ENCODE measurements at places on chromosomes 3 and 15.

DNA sequence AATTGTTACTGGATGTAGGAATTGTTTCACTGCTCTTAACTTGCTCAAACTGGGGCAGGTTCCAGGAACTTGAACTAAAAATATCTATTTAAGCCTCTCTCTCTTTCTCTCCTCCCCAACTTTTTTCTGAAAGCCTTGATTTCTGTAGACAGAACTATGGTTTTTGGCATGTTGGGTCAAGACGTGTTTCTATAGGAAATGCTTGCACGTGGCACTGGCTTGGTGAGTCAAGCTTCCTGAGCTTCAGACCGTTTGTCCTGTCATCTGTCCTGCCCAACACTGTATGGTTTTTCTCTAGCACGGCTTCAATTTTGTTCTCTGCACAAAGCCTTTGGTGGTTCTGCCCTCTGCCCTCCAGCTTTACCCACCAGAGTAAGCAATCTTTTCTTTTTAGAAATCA is 13.5 kb downstream of the EAF1 start:
- DNase-seq: no peak

DNA sequence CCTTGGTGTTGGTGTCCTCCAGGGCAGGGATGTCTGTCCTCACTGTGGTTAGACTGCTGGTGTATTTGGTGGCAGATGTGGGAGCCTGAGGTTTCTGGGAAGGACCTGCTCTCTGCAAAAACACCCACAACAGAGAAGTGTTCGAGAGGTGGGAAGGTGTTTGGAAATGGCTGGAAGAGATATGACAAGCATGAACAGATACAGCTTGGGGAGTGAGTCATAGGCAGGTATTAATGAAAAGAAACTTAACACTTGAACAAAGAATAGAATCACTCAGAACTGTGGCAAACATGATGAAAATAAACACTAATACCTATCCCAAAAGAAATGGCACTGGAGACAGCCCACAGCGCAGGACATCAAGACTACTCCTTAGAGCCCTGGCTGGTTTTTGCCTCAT is 192.4 kb upstream of the RORA start:
- no peak for DNase-seq

GRCh38 chr3:48492461-48493202 is 11.3 kb downstream of the SHISA5 start:
- DNase-seq: no peak

GRCh38 chr3:156293566-156293965 is 173.2 kb downstream of the KCNAB1 start:
- no peak for DNase-seq

DNA sequence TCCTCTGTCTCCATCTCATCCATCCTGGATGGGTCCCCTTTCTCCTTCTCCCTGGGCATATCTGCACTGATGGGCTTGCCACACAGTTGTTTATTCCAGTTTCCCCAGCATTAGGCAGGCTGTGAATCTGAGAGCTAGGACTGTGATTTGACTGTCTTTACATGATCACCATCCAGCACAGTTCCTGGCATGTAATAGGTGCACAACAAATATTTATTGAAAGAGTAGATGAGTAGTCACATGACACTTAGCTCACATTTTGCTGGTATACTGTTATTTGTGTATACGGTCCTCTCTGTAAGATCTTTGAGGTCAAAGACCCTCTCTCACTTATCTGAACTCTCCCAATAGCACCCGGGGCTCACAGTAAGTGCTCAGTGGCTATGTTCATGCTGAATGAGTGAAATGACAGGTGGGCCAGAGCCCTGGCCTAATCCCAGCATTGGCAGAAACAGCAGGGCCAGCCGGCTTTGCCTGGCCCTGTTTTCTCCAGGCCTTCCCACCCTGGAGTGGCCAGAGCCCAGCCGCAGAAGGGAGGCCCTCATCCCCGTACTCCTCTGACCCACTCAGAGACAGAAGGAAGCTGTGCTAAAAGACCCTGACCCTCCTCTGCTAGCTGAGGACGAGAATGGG is 16.2 kb upstream of the BAHD1 start:
- no peak for DNase-seq

GRCh38 chr3:101665357-101665756 is 11.6 kb downstream of the ZBTB11 start:
- no peak for DNase-seq

GRCh38 chr3:153976891-153977554 is 144.2 kb upstream of the ARHGEF26 start:
- DNase-seq: no peak

- no peak for DNase-seq
Observed at GRCh38 chr15:76495487-76495886, 158.9 kb downstream of the ISL2 start.

DNA sequence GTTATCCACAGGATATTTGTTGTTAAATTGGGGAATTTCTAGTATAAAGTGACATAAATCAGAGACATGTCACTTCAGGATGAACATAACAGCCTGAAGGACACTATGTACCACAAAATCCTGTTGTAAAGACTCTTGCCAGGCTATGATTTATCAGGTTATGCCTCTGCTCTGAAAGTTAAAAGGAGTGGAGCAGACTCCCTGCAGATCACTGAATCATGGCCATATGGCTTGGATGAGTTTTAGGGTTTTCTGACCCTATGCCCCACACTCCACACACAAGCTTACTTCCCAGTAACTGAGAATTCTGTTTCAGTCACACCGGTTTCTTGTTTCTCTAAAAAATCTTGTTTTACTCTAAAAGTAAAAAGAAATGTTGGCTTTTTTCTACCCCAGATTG is 869.4 kb downstream of the NAALADL2 start:
- DNase-seq: no peak

- DNase-seq: no peak
Observed at GRCh38 chr15:80404057-80404760, at the start of gene ARNT2. ARNT2 (plus strand) TSS chr15:80404382; CDS start chr15:80404516, 134 bp downstream.

GRCh38 chr15:55239440-55240124 is 42.8 kb upstream of the RSL24D1 start:
- DNase-seq: no peak

DNA sequence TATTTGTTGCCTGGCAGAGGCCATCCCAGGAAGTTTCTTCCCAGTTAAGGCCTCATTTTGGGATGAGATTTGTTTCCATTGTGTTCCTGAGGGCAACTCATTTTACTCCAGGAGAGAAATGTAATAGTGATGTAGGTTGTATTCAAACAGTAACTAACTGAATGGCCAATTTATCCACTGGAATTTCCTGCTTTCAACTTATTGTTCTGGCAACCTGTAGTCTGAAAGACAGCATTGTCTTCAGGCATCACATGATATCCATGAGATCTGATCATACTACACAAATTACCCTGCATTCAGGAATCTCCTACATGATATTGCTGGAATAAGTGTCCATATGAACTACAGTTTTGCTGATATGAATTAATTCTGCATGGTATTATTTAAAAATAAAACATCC is 79.5 kb upstream of the FGF7 start:
- DNase-seq: no peak

DNA sequence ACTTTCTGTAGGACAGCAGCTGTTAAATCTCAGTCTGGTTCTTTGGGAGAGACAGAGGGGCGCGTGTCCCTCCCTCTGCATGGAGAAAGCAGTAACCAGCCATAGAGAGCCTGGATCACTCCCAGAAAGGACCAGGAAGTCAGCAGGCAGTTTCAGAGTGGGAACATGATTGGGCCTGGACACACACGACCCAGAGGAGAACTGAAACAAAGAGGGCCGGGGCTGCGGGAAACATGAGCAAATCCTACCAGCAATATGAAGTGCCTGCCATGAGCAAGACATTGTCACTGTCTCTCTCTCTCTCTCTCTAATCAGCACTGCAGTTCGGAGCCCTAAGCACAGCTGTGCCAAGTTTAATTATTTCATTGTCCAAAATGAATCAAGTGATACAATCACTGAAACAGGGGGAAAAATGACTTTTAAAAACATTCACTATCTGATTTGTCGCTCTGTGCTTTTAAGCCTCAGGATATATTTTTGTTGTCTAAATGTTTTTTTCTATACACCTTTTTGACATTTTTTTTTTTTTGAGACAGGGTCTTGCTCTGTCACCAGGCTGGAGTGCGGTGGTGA is 17.6 kb downstream of the MUC13 start:
- DNase-seq: no peak

- DNase-seq: no peak
Observed at GRCh38 chr3:189800436-189800835, 169.2 kb downstream of the TP63 start.

DNA sequence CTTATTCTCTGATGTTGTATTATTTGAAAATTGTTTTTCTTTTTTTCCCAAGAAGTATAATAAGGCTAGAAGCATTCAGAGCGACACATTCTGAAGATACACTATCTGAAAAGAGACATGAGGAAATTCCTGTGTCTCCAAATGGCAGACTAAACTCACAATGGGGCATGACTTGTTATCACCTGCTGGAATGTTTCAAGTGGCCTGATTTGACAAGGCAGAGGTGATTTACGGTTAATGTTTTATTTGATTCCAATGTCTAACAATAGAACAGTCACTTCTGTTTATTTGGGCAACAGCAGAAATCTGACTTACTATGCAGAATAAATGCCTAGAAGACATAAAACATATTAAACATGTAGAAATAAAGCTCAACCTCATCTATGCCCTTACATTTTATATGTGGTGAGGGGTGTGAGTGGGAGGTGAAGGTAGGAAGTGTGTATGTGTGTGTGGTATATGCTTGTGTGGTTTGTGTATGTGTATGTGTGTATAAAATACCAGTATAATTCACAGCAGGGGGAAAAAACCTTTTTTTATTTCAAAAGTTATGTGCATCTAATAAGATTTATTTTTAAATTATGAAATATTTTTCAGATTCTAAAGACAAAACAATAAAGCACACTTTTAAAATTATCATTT is 1051.7 kb downstream of the ROBO2 start:
- DNase-seq: no peak

DNA sequence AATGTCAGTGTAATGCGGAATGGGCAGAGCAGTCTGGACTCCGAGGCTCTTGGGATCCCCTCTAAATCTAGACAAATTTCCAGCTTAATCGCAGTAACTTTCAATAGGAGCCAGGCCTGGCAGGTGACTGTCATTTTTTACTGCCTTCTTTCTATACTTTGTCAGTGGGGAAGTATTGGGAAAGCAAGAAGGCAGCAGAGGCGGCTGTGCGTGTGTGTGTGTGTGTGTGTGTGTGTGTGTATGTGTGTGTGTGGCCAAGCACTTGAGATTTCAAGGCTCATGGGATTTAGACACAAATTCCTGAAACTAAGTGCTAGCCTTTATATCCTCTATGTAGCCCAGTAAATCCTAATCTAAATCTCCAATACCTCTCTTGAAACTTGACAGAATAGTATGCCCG is 49.3 kb upstream of the ANKRD34C start:
- no peak for DNase-seq

GRCh38 chr3:185479373-185479945 is 19.4 kb downstream of the TMEM41A start:
- DNase-seq: no peak

DNA sequence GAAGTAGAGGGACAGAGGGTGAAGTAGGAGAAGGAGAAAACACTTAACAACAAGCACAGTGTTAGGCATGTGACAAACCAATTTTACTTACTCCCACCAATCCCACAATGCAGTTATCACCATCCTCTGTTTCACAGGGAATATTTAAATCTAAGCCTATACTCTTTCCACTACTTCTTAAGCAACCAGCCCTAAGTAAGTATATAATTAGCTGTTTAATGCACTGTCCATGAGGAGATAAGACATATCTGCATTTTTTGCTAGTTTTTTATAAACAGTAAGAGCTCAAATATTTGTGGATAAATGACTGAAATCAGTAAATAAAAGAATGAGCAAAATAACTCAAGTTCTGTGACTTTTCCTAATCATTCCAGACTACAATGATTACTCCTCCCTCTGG is 62.7 kb downstream of the GSK3B start:
- DNase-seq: no peak

GRCh38 chr3:147921051-147921450 is 511.9 kb downstream of the ZIC1 start:
- DNase-seq: no peak

DNA sequence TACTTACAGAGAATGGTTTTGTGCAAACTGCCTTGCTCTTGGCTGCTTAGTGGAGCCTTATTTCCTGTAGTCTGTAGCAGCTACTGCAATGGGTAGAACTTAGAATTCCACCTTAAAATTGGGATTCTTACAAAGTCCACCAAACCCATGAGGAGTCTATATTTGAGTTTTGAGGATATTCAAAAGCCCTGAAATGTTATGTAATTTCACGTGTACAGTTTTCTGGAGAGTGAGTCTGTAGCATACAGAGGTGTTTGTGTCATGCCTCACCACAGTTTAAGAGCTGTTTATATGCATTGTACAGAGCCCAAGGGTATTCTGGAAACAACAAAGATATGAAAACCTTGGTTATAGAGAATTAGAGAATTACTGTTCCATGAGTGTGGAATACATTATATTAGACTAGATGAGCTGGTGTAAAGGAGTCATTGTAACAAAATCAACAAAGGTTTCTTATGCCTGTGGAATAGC is 114.4 kb downstream of the MBNL1 start:
- DNase-seq: no peak

- peak; percentile 24 for DNase-seq
Observed at GRCh38 chr3:77039606-77040171, at the start of gene ROBO2. ROBO2 (plus strand) TSS chr3:77040099; CDS start chr3:77040786, 687 bp downstream.

DNA sequence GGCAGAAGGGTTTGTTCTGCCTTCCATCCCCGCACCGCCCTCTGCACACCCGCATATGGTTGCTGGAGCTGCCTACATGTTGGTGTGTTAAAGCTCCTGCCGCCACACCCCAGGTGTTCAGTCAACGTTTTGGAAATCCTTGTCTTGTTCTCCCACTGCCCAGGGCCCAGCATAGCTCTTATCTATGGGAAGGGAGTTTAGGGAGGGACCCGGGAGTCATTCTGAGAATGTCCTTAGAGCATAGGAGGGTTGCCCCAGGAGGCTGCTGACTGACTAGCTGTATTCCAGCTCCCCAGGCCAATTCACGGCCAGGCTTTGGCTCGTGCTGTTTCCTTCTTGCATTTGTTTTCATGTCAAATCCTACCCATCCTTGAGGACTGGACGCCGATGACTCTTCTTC is 46.8 kb downstream of the MAGEF1 start:
- no peak for DNase-seq

GRCh38 chr3:197482001-197482400 is 73.8 kb downstream of the BDH1 start:
- no peak for DNase-seq

DNA sequence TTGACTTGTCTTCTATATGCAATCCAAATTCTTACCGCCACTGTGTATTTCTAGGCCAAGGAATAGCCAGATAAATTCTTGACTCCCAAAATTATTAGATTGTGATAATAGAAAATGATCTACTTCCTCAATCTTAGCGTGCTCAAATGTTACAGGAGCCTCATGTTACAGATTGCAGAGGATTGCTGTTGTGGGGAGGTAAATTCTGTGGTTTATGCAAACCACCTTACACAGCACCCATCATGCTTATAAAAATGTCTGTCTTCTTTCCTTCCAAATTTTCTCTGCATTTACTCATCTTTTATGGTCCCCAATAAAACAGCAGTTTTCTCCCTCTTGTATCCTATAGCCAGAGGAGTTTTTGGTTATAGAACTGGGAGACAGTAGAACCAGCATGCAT is 420.2 kb upstream of the ROBO1 start:
- no peak for DNase-seq

GRCh38 chr3:170726976-170727661 is 141.2 kb upstream of the SLC7A14 start:
- DNase-seq: no peak

- DNase-seq: no peak
Observed at GRCh38 chr3:18766974-18767373, 341.8 kb upstream of the SATB1 start.

Data from NCI-H524 treated with DMSO at 0.1 percent for 48 hours (cell line).